ENCODE measurements at places on chromosomes 13 and 19. TPM values are rescaled to one million over a fixed set of nuclear protein-coding genes. Genes with fewer than 3 reads are reported as not detected.

DNA sequence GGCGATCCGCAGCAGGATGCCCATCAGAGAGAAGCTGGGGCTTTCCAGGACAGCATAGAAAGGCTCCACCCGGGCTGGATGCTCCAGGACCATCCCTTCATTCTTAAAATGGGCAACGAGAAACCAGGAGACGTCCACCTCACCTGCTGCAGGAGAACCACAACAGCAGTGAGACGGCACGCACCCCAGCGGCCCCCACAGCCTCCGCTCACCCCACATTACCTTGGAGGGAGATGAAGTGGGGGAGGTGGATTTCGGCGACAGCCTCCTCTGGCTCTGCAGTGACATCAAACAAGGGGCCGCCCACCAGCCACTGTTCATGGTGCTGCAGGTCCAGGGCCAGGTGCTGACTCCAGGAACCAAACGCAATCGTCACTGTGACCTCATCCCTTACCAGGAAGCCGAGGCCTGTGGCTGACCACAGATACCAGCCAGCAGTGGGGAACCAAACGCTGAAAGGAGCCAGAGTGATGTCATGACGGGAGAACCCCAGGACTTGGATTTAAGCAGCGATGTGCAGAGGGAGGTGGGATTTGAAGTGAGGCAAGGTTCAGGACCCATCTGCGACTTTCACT is 25.1 kb downstream of the CARD8 start:
- no peaks in the 10 kb centered on the region for H3K27me3 ChIP-seq
- no peaks in the 10 kb centered on the region for H3K36me3 ChIP-seq
- DNase-seq, result no peak
- no peak overlapping the region for H3K27ac ChIP-seq
- H3K4me3 ChIP-seq, result no peak overlapping the region
- H3K4me1 ChIP-seq, result no peaks in the 10 kb centered on the region

- no peak overlapping the region for H3K4me3 ChIP-seq
- no peaks in the 10 kb centered on the region for H3K36me3 ChIP-seq
- H3K27ac ChIP-seq, result no peak overlapping the region
- no peaks in the 10 kb centered on the region for H3K4me1 ChIP-seq
- no peaks in the 10 kb centered on the region for H3K27me3 ChIP-seq
These were observed 2590.9 kb downstream of the PCDH9 start for GRCh38 chr13:64639206-64639605.

DNA sequence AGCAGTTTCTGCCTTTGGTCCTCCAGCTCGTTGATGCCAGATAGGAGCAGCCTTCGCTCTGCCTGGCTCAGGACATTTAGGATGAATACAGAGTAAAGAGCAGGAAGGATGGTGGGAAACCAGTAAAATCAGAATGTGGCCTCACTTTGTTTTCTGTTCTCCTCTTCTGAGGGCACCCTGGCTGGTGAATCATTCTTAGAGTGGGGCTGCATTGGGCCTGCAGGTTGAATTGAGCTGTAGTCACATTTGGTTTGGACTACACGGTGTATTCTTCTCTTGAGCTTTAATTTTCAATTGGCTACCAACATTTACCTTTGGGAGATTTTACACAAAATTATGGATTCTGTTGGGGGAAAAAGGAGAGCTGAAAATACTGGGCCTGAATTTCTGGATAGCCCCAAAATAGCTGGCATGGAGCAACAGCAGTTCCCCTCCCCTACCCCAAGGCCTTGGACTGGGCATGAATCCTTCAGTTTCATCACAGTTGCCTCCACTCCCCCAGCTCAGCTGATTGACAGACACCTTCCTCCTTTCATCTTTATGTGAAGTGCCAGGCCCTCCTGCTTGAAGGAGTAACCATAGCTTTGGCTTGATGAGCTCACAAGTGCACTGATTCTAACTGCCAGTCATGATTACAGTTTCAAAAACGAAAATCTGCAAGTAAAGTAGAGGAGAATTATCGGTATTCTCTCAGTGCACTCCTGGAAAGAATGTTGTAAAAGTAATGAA is 24.3 kb downstream of the ERCC5 start:
- no peaks in the 10 kb centered on the region for H3K27me3 ChIP-seq
- H3K36me3 ChIP-seq, result peaks cover 5% of the 10 kb centered on the region
- peaks cover 9% of the 10 kb centered on the region for H3K4me1 ChIP-seq
- DNase-seq, result no peak
- H3K4me3 ChIP-seq, result no peak overlapping the region

GRCh38 chr19:15701757-15702533 is 25.9 kb upstream of the OR10H2 start:
- no peaks in the 10 kb centered on the region for H3K4me1 ChIP-seq
- peak; percentile 17 for DNase-seq
- H3K4me3 ChIP-seq, result no peak overlapping the region
- H3K27ac ChIP-seq, result no peak overlapping the region
- H3K36me3 ChIP-seq, result no peaks in the 10 kb centered on the region

- H3K27ac ChIP-seq, result no peak overlapping the region
- DNase-seq, result no peak
- no peaks in the 10 kb centered on the region for H3K27me3 ChIP-seq
- peaks cover 5% of the 10 kb centered on the region for H3K36me3 ChIP-seq
These were observed 26.5 kb downstream of the ZNF607 start for GRCh38 chr19:37692956-37693620.

DNA sequence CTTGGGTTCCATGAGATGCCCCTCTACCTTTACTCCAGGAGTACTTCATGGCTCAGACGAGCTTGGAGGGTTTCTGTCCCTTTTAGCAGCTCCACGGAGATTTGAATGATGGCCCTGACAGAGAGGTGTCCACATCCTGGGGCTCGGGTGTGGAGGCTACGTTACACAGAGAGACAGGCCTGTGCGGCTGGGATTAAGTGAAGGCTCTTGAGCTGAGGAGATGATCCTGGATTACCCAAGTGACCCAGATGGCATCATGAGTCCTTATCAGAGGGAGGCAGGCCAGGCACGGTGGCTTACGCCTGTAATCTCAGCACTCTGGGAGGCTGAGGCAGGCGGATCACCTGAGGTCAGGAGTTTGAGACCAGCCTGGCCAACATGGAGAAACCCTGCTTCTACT is 12.4 kb downstream of the DPP9 start:
- H3K36me3 ChIP-seq, result peaks cover 55% of the 10 kb centered on the region
- peaks cover 11% of the 10 kb centered on the region for H3K4me1 ChIP-seq
- no peak for DNase-seq
- no peak overlapping the region for H3K4me3 ChIP-seq

GRCh38 chr13:58949646-58950045 is 1214.1 kb downstream of the DIAPH3 start:
- DNase-seq, result no peak
- H3K27me3 ChIP-seq, result no peaks in the 10 kb centered on the region
- no peaks in the 10 kb centered on the region for H3K36me3 ChIP-seq

GRCh38 chr13:20671789-20672188 is 31.7 kb upstream of the IL17D start:
- no peaks in the 10 kb centered on the region for H3K4me1 ChIP-seq
- no peaks in the 10 kb centered on the region for H3K27me3 ChIP-seq
- H3K4me3 ChIP-seq, result no peak overlapping the region
- H3K27ac ChIP-seq, result no peak overlapping the region
- H3K36me3 ChIP-seq, result no peaks in the 10 kb centered on the region

DNA sequence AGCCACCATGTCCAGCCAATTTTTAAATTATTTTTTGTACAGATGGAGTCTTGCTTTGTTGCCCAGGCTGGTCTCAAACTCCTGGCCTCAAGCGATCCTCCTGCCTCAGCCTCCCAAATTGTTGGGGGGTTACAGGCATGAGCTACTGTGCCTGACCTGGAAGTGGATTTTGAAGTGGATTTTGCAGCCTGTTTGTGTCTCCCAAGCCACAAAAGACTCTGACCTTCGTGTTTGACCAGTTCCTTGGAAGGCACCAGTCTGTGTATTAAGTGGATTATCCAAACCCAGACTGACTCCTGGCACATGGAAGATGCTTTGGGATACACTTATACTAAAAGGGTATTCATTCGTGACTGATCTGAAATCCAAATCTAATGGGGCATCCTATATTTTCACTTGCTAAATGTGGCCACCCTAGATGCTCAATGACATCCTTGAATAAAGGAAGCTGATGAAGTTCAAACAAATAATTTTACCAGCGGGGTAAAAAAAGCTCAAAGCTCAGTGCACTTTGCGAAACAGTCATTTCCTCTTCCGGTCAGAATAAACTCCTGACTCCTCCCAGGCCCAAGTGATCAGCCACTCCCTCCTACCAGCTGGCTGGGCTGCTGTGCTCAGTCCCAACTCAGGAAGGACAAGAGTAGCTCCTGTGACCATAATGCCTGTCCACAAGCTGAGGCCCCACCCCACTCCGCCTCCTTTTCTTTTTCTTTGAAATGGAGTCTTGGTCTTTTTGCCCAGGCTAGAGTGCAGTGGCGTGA is 32.6 kb upstream of the GATAD2A start:
- H3K36me3 ChIP-seq, result peaks cover 4% of the 10 kb centered on the region
- no peaks in the 10 kb centered on the region for H3K27me3 ChIP-seq
- H3K4me1 ChIP-seq, result peaks cover 14% of the 10 kb centered on the region
- peak; percentile 46 for DNase-seq
- H3K27ac ChIP-seq, result peak overlapping the region; percentile 56
- no peak overlapping the region for H3K4me3 ChIP-seq

DNA sequence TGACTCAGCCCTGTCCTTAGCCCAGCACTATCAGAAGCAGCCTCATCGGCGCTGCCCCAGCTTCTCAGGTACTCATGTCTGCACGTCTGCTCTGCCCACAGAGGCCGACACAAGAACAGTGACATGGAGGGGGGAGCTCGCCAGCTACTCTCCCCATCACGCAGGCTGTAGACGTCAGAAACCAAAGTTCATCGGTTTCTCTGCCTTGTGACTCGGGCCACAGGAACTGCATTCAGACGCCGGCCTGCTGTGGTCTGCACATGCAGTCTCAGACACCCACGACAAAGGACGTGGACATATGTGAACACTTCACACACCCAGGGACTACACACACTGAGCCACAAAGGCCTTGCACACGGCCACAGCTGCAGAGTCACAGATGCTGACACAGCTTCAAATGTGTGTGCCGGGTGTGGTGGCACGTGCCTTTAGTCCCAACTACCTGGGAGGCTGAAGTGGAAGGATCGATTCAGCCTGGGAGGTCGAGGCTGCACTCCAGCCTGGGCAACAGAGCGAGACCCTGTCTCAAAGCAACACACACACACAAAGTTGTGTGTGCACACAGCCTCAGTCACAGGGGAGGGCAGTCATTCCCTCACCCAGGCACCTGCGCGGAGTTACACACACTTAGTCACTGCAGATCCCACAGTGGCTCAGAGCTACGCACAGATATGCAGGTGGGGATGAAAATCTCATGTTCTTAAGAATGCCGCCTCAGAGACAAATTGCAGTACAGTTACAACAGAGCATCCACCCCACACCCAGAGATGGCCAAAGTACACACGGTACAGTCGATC is 4.9 kb upstream of the ZFP36 start:
- DNase-seq, result peak; percentile 56
- no peaks in the 10 kb centered on the region for H3K27me3 ChIP-seq
- peaks cover 90% of the 10 kb centered on the region for H3K36me3 ChIP-seq
- H3K27ac ChIP-seq, result peak overlapping the region; percentile 94

Gene KCNRG
- total RNA-seq, result not detected

Gene PGLYRP2
- total RNA-seq, result not detected

Gene ETV2
- not detected for total RNA-seq

Gene FCAR
- not detected for total RNA-seq

Gene PNMA8C
- total RNA-seq, result not detected
